ENCODE measurements at places on chromosomes 2 and 18. TPM values are rescaled to one million over a fixed set of nuclear protein-coding genes. Genes with fewer than 3 reads are reported as not detected.

Gene PIEZO2
- 0.31 TPM for total RNA-seq

Gene ANKRD23
- total RNA-seq: 1.9 TPM

Gene AQP12A
- total RNA-seq: not detected

Gene MRPL19
- 45.6 TPM for total RNA-seq

Gene ALLC
- total RNA-seq: not detected

Gene HSBP1L1
- 5.2 TPM for total RNA-seq

Gene MLPH
- total RNA-seq: 2.4 TPM

Gene CRYGB
- total RNA-seq: not detected

Gene DHRS9
- total RNA-seq: not detected

Gene DAW1
- 4.1 TPM for total RNA-seq

Gene FZD7
- total RNA-seq: 7.4 TPM

Gene DLGAP1
- 2.4 TPM for total RNA-seq

Gene ABCB11
- total RNA-seq: not detected

Gene PLGLB1
- total RNA-seq: 0.26 TPM

Gene AFF3
- under 0.01 TPM for total RNA-seq

Gene TXNDC2
- not detected for total RNA-seq

Gene CXCR1
- total RNA-seq: not detected

Gene TMEM198
- total RNA-seq: 1.3 TPM

Gene METTL4
- 7.5 TPM for total RNA-seq

Gene RAB6C
- under 0.01 TPM for total RNA-seq

Gene MDH1B
- 1.7 TPM for total RNA-seq
